LoVo (cell line): ENCODE measurements at places on chromosomes 7 and 10.

DNA sequence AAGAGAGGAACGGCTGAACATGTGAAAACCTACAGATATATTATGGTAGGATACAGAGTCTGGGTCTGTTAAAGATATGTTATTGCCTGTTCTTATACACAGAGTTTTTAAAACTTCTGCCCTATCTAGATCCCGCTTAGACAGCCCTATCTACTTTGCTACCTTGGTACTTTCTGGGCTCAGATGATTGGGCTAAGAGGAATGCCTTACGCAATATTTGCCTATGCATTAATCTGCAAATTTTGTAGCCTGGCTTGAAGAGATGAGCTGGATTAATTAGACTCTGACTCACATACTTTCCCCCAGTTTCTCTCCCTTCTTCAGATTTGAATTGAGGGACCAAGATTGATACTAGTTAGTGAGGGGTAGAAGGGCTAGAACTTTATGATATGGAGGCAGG is 33.6 kb upstream of the A1CF start:
- no peak for DNase-seq

DNA sequence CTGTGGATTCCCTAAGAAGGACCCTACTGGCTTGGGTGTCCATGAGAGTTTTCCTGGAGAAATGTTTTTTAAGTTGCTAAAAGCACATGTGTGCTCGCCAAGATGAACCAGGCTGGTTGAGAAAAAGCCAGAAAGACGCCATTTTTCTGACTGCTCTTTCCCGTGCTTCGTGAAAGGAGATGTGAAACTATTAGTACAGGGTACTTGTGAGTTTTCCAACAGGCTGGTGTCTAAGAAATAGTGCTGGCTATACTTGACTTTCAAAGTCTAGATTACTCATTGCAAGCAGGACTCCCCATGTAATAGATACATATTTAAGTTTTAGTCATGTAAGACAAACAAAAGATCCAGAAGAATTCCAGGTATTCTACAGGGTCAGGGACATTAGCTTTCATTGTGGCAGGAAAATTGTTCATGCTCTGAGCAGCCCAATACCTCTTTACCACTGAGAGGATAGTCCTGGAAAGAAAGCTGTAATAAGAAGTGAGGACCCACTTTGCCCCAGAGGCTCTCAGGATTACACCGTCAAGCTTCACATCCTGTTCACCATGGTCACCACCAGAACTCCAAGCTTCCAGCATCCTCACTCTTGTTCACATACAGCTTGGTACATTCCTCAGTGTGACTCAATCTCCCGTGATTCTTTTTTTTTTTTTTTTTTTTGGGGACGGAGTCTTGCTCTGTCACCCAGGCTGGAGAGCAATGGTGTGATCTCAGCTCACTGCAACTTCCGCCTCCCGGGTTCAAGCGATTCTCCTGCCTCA is 43.8 kb upstream of the ICA1 start:
- no peak for DNase-seq

- DNase-seq = no peak
These were observed 115.5 kb downstream of the INPP5A start for GRCh38 chr10:132652936-132653590.

- DNase-seq = no peak
These were observed 165.8 kb upstream of the KLF6 start for GRCh38 chr10:3950676-3951275.

- peak; percentile 37 for DNase-seq
These were observed 118.8 kb upstream of the SFMBT2 start for GRCh38 chr10:7529638-7530037.

GRCh38 chr7:40311307-40311706 is 176.5 kb downstream of the SUGCT start:
- DNase-seq = no peak

DNA sequence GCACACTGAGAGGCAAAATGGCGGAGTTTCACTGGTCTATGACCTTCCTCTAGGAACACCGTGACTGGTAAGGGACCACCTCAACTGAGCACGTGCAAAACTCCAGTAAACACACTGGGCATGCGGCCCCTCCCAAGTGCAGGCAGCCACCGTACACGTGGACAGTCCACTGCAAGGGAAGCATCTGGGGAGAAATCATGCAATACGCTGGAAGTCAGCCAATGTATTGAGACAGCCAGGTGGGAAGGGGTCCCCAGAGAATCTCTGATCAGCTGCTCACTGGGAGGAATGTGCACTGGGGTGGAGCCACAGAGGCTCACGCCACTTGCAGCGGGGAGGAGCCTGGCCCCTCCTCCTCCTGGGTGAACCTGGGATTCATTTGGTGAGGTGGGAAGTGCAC is 49.3 kb downstream of the CFAP46 start:
- no peak for DNase-seq

- no peak for DNase-seq
These were observed 16.5 kb downstream of the CNPY1 start for GRCh38 chr7:155529845-155530244.

GRCh38 chr10:44369296-44369695 is 15.6 kb downstream of the CXCL12 start:
- DNase-seq = no peak
